WTC11 (cell line): ENCODE measurements at places on chromosomes 3 and 15.

- DNase-seq = no peak
These were observed 15.9 kb downstream of the HPS3 start for GRCh38 chr3:149145356-149145755.

GRCh38 chr15:61198722-61199121, 30.4 kb downstream of the RORA start:
- DNase-seq = no peak

- no peak for DNase-seq
These were observed 29.4 kb downstream of the LYSMD4 start for GRCh38 chr15:99703603-99704443.

DNA sequence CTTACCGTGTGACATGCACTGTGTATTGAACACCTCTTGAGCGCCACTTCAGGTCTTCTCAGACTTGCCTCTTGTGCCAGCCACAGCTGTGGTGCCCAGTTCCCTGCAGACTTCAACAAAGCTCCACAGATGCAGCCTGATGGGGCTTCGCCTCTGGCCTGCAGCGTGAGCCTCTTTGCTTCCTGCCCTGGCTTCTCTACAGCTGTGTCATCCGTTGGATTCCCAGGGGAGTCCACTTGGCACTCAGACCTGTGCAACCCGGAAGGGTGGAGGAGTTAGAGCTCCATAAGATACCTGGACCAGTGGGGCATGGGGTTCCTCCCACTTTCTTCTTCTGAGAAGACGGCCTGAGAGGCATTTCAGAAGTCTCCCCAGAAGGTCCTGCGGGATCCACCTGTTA, 57.7 kb upstream of the BNIP2 start:
- DNase-seq = no peak

GRCh38 chr3:137165117-137165806, 207.5 kb downstream of the IL20RB start:
- no peak for DNase-seq

DNA sequence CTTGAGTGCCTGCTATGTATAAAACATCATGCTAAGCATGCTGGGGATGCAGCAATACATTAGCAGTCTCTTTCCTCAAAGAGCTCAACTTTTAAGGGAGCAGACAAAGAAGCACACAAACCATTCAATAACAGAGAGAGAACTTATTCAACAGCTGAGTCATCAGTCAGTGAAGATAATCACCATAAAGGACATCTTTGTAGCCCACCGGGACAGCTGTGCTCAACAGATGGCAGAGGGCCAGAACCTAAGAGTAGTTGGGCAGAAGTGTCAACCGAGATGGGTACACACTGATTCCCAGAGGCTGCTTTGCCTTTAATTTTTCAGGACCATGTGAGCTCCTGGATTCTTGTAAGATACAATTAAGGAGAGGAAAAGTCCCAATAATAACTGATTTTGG, 4.2 kb upstream of the RAB8B start:
- DNase-seq = no peak

GRCh38 chr3:169299129-169299528, 364.4 kb downstream of the MECOM start:
- DNase-seq = no peak

GRCh38 chr3:46132565-46132964, 75.5 kb downstream of the CCR1 start:
- DNase-seq = no peak

DNA sequence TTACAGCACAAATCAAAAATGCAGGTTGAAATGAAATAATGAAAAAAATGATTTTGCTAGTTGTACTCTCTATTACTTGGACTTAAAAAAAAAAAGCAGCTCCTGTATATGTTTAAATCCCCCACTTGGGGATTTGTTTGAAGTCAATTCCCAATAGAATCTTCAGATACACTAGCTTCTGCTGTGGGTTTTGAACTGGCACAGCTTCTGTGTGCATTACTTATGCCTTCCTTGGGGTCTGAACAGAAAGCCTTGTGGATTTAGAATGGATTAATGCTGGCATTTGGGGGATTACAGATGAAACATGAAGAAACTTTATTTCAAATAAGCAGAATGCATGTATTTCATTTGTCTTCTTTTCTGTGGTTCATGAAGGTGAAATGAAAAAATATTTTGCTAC, 513.2 kb upstream of the TBL1XR1 start:
- no peak for DNase-seq

- DNase-seq = no peak
These were observed 186.3 kb downstream of the SATB1 start for GRCh38 chr3:18238746-18239331.

DNA sequence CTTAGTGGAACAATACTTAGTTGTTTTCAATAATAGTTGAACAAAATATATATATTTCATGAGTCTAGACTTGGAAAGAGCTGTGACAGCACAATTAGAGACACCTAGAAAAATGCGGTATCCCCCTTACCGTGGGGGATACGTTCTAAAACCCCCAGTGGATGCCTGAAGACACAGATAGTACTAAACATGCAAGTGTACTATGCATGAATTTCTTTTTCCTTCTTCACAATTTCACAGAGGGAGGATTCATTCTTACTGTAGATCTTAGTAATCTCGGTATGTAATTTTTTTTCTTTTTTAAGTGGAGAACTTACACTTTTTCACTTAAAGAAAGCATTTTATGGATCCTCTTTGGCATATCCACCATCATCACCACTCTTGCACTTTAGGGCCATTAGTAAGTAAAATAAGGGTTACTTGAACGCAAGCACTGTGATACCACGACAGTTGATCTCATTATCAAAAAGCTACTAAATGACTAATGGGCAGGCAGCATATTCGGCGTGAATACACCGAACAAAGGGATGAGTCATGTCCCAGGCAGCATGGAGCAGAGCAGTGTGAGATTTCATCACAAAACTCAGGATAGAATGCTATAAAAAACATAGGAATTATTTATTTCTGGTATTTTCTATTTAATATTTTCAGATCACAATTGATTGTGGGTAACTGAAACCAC, 72.3 kb upstream of the ZNF280D start:
- DNase-seq = no peak

DNA sequence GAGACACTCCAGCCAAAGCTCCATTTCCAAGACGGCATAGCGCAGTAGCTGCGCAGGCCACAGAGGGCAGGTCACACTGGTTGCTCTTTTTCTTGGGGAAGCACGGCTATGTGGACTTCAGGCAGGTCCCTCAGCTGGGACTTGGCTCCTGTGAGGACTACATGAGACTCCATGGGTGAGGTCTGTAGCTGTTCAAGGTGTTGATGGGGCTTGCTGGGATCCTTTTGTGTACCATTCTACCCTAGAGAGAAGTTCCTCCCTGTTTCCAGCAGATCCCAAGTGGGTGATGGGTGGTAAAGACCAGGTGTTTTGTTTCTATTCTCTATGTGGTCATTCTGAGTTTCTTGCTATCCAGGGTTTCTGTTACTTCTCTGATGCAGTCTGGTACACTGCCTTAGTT, 183.3 kb downstream of the LPP start:
- DNase-seq = no peak

DNA sequence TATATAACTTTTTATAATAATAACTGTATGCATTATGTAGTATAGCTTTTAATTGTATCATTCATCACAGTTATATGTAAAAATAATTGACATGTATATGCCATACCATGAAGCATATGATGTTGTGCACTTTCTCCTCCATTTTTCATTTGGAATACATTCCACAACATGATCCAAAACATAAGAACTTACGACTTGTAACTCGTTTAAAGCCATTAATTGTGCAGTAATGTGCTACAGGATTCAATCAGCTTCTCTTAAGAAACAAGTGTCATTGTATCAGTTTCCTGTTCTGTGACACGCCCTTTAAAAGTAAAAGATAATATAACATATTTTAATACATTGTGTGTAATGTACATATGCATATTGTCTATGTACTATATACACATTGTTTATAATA, 2.2 kb downstream of the C3orf80 start:
- DNase-seq = no peak

GRCh38 chr3:70010346-70010745, 10.8 kb downstream of the SAMMSON start:
- DNase-seq = no peak

DNA sequence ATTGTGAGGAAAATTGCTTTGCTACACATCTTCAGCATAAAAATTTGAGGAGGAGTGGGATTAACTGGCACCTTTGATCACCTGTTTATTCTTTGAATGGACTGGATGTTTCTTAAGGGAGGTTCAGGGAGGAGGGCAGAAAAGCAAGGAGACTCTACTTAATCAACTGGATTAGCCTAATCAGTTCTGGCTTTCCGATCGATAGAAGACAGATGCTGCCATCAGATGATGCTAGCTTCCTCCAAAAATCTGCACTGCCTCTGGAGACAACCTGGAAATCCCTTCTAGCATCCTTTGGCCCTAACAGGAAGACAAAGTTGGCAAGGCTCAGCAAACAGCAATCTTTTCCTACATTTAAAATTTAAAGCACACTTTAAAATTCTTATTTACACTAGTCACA, 197.8 kb downstream of the EBLN2 start:
- no peak for DNase-seq

GRCh38 chr3:179074656-179075055, 3.0 kb upstream of the ZMAT3 start:
- DNase-seq = no peak

GRCh38 chr3:61236556-61236955, 14.7 kb downstream of the FHIT start:
- no peak for DNase-seq

- no peak for DNase-seq
These were observed 726.5 kb upstream of the NECTIN3 start for GRCh38 chr3:110344897-110345767.

GRCh38 chr3:130395916-130396315, 50.4 kb downstream of the COL6A5 start:
- DNase-seq = no peak

DNA sequence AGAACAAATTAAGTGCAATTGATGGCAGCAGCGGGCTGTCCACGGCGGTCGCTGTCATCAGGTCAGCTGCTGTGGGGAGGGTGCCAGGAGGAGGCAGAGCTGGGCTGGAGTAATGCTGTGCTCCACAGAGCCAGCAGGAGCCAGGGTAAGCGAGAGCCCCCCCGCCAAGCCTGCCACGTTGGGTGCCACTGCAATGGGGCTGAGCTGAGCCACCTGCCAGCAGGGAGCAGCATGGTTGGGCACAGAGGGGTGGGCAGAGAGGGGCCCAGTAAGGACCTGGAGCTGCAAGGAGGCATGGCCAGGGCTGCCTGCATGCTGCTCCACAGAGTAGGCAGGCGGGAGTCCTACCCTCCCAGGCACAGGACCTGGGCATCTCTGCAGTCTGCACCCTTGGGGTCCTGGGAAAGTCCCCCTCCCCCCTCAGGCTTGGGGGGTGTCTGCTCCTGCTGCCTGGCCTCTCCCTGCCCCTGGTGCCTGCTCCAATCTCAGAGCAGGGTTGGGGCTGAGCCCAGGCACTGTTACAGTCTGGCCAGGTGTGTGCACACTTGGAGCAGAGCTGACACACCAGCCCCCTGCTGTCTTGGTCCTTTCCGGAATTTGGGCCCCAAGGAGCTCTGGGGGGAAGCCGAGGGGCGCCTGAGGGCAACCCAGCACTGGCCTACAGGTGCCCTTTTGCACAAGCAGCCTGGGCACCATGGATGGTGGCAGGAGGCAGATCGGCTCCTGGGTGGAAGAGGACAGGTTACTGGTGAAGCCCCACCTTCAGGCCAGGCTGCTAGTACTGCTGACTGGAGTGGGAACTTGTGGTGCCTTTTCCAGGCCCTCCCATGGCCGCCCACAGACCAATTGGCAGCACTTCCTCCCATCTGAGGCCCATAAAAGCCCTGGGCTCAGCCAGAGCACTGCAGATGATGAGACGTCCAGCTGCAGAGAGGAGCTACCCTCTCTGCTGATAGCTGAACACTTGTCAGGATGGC, 8.5 kb upstream of the PIAS1 start:
- DNase-seq = peak; percentile 16

GRCh38 chr3:42736531-42736930, 33.9 kb upstream of the HHATL start:
- DNase-seq = no peak

- DNase-seq = no peak
These were observed 25.0 kb downstream of the SRGAP3 start for GRCh38 chr3:9224490-9224889.

GRCh38 chr15:22895465-22896190, 57.2 kb downstream of the NIPA2 start:
- no peak for DNase-seq

DNA sequence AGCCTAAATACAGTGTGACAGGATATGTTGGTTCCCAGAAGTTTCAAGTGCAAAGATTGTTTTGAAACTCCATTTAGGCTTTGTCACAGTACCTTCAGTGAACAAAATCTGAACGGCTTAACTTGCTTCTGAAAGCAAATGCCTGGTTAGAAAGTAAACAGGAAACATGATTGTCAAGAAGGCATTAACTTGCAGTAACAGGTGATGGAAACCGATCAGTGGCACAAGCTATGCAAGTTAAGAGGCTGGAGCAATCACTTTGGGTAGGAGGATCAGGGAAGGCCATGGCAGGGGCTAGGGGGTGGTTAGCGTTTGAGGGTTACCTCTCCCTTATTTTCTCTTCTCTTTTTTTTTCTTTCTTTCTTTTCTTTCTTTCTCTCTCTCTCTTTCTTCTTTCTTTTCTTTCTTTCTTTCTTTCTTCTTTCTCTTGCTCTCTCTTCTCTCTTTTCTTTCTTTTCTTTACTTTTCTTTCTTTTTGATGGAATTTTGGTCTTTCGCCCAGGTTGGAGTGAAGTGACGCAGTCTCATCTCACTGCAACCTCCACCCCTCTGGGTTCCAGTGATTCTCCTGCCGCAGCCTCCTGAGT, 2.4 kb downstream of the HYKK start:
- no peak for DNase-seq

GRCh38 chr15:88802991-88803240, 320 bp upstream of the ACAN start:
- DNase-seq = no peak

GRCh38 chr3:53618524-53618906, 124.1 kb downstream of the CACNA1D start:
- no peak for DNase-seq

DNA sequence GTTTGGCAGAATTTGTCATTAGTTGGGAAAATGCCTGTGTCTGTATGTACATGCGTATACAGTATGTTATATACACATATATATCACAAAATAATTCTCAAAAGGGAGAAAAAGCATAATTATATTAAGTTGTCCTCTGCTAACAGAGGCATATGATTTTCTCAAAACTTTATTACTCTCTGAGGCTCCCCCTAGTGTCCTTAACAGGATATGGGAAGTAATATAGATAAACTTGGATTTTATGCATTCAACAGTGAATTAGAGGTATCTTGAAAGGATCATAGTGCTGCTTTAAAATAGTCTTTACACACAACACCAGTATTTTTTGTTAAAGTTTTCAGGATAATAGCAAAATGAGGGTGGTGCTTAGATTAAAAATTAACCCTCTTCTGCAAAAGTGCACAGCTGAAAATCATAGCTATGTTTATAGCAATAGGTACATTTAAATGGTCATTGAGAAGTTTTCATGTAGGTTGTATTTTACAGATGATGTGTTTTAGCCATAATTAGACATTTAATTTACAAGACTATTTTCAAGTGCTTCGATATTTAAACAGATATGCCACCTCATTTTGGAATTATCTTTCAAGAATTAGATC, 454.0 kb upstream of the ROBO2 start:
- no peak for DNase-seq

- DNase-seq = no peak
These were observed 92.6 kb upstream of the KCNMB2 start for GRCh38 chr3:178443634-178444033.
